Stimulated activated CD8-positive, alpha-beta memory T cell treated with anti-CD3 and anti-CD28 coated beads, Interleukin-7, amount 100 ng/mL, for 24 hours (primary cell): ENCODE measurements at places on chromosomes 16 and 17.

GRCh38 chr17:613725-614124 lies 100.9 kb downstream of the VPS53 start:
- no peak for DNase-seq

DNA sequence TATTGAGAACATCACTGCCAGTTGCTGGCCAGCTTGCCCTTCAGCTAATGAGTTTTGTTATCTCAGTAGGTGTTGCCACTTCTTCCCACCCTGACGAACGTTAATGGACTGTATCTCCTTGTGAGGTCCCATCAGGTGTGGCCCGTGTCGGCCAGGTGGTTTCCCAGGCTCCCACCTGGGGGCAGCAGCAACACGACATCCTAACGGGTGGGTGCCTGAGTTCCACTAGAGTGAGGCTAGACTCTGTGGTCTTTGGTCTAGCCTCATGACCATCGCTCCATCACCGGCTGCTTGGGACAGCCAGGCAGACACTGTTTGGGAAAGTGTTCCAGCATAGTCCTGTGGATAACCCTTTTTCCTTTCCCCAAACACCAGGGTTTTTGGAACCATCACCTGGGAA lies 45.6 kb upstream of the LCMT1 start:
- no peak for DNase-seq

GRCh38 chr17:68694791-68695485 lies 93.8 kb upstream of the FAM20A start:
- no peak for DNase-seq

DNA sequence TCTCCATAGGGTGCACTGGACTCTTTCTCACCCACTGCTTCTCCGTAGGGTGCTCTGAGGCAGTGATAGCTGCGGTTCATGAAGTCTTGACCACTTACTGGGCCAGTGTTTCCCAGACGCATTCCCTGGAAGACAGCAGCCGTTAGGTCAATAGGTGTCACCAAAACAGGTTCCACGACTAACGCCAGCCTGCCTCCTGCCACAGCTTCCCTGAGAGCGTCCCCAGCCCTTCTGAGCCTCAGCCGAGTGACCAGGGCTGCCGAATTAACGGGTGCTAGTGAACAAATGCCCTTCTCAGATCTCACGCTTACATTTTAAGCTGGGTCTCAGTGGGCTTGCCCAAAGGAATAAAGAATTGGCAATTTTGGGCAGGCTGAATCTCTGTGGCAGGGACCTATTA lies 188.7 kb upstream of the TNRC6C start:
- DNase-seq = no peak
